Type B pancreatic cell (in vitro differentiated cells): ENCODE measurements at places on chromosomes 11 and 22.
A peak's percentile ranks its signal among the peaks of the same experiment; 100 is the strongest.

- DNase-seq = no peak
Observed at GRCh38 chr11:111836162-111836561, 35.2 kb downstream of the ALG9 start.

DNA sequence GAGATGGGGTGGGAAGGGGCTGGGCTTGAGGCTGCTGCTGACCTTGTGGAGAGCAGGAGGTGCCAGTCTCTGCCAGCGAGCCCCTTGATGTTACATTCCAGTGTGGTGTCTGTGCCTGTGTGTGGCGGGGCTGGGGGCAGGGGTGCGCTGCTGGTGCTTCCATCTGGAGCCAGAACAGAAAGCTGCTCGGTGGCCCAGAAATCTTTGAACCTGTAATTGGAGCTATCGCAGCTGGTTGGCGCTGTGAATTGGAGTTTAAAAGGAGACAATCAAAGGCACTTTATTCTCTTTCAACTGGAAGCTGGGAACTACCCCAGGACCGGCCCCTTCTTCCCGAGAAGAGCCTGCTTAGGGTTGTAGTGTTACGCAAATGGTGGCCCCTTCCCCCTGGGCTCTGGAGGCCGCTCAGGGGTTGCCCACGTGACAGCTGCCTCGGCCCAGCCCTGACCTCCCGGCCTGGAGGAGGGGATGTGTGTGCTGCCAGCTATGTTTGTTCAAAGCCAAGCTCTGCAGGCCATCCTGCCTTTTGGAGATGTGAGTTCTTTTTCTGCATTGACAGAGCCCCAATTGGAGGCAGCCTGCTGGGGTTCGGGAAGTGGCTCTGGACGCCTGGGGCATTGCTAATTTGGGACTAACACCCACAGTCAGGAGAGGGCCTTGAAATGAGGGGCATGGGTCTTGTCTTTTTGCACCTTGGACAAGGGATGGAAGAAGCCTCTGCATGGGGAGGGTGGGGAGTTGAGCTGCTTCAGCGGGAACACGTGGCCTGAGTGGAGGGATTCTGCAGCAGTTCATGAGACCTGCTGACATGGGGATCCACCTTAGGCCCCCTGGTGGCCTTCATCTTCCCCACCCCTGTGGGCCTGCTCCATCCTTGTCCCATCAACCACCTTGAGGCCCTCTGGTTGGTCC lies 14.0 kb upstream of the ARSA start:
- peak; percentile 76 for DNase-seq

GRCh38 chr11:26960281-26960680 lies 33.6 kb upstream of the FIBIN start:
- no peak for DNase-seq

DNA sequence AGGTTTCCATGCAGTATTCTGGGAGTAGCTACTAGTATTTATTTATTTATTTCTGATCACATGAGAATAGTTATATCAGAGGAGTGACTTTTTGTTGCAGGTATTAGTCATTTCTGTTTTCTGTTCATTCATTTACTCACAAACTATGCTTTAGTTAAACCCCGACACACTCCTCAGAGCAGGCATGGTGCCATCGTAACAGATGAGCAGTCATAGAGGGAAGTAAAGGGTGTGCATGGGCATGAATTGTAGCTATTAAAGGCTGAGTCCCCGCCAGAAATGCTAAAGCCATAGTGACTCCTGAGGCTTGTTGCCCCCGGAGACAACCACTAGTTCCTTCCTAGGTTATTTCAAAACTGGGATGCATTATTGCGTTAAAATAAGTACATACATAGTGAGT lies 10.6 kb downstream of the JHY start:
- no peak for DNase-seq

- DNase-seq = no peak
Observed at GRCh38 chr11:79028225-79028624, 412.6 kb downstream of the TENM4 start.

- DNase-seq = no peak
Observed at GRCh38 chr22:33781411-33781810, 138.9 kb downstream of the LARGE1 start.
